CD4-positive, alpha-beta T cell treated with Interleukin-4 for 1 hour (primary cell): ENCODE measurements at places on chromosomes 13 and 19.

- DNase-seq = no peak
Observed at GRCh38 chr13:42497798-42498197, 76.2 kb upstream of the TNFSF11 start.

DNA sequence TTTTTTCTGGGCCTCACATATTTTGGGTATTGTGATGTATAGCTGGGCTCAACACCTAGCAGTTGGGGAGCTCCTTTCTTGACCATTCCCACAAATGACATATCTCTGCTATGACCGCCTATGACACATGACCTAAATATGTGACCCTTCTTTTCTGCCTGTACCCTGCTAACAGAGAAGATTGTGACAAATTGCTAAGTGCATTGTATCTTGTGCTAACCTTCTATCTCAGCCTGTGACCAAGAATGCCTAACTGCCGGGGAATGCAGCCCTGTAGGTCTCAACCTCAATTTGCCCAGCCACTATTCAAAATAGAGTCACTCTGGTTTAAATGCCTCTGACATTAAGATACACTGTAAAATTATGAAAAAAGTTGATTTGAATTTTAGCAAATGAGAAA is 6.8 kb upstream of the ZNF429 start:
- no peak for DNase-seq

GRCh38 chr13:43132911-43133310 is 109.5 kb downstream of the DNAJC15 start:
- DNase-seq = no peak

- DNase-seq = no peak
Observed at GRCh38 chr13:83829810-83830209, 52.5 kb downstream of the SLITRK1 start.

- no peak for DNase-seq
Observed at GRCh38 chr13:102399791-102400674, 1.8 kb downstream of the FGF14 start.

DNA sequence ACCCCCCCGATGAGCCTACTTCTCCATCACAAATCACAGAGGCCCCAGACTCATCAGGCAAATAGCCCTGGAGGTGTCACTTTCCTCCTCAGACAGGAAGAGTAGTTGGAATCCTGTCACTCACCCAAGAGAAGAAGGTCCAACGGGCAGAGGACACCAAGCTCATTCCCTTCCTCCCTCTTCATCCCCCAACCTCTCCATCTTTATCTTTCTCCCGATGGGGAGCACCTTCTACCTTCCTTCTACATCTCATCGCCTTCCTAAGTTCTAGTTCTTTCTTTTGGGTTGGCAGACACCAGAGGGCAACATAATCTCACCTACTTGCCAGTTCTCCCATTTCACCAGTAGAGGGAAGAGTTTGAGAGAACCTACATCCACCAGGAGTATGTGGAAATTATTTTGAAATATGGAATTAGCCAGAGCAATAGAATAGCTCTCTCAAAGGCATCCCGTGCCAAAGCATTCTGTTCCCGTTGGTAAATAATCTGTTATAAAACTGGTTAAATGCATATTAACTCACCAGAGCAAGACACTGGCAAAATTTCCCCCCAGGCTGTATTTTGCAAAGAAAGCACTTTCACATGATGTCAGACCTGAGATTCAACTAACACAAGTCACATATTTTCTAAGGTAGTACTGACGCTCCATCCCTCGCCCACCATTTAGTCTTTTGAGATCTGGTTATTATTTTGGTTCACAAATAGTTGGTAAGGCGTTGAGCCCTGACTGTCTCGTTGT is 55.0 kb downstream of the ZIC5 start:
- DNase-seq = peak; percentile 63

DNA sequence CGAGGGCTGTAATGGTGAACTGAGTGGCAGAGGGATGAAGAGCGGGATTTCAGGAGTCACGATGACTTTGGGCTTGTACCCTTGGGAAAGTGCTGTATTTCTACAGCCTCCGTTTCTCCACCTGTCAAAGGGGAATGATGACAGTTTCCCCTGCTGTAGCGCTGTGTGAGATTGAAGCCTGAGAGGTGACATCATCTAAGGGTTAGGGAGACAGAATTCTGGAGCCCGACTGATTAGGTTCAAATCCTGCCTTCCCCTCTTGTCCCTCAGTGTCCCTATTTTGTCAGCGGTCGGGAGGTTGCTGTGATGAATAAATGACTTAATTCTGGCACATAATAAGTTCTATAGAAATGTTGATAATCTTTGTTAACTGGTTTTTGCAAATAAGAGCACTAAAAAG is 693 bp downstream of the MRPL4 start:
- DNase-seq = no peak

GRCh38 chr19:34667349-34668076 is 9.4 kb downstream of the SCGB2B2 start:
- DNase-seq = peak; percentile 30

- no peak for DNase-seq
Observed at GRCh38 chr19:54253331-54254194, 3.5 kb downstream of the LILRB5 start.

DNA sequence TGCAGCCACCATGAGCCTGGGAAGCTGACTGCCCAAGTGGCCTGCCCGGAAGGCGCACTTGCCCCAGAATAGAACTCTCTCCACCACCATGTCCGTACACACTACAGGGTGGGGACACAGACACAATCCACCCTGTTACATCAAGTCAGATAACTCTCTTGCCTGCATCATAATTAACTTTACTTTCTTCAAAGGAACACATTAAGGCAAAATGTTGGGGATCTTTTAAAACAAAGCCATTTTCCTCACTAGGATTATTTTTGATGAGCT is 23.3 kb upstream of the VSTM2B start:
- DNase-seq = no peak
